SHP77 (cell line): ENCODE measurements at places on chromosomes 1 and 21.

DNA sequence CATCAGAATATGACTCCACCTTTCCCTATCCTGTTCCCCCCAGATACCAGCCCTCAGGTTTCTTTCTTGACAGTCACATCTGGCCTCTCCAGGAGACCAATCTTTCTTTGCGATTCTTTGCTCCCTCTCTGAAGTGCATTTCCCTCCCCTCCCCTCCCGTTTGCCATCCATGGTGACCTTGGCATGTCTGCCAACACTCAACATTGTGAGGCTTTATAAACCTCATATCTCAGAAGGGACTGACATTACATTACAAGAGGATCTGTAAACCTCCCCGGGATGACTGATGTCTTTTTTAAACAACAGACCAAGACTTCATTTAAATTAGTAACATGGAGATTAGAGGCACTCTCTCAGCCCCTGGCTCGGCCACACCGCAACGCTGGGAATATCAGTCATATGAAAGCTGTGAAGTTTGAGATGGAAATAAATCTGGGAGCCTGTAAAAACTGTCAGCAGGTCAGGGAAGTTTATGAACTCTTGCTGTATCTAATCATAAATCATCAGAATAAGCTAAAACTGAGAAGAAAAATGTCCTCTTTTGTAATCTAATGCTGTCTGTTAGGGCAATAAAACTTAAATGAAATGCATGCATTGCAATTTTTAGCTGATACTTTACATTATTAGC lies 401.7 kb upstream of the PROX1 start:
- DNase-seq: no peak

DNA sequence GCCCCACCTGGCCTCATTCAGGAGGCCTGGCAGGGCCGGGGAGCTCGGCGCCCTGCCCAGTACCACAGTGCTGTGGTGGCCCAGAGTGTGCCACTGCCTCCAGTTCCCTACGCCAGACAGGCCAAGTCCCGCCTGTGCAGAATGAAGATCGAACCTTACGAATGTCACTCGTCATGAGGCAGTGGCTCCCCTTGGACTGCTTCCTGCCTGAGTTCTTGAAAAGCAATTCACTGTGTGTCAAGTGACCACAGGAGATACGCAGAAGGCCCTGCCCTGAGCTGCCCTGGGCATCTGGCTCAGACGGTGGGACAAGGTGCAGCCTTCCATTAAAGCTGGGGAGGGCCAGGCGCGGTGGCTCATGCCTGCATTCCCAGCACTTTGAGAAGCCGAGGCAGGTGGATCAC lies 49.6 kb upstream of the LRP8 start:
- no peak for DNase-seq

DNA sequence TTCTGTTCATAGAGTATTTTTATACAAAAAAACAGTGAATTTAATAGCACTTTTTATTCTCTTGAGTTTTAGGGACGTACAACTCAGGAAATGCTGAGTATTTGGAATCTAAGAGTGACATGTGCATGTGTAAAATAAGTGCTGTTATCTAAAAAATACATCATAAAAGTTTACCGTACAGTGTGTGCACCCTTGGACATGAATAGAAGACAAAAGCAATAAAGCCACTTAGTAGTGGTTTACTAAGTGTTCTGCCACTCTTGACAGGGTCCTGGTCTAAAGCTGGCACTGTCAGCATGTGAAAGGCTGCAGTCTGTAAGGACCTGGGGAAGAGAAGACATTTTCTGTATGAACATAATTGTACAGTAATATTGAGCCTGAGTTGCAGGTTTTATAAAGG lies 51.0 kb downstream of the LAMC1 start:
- no peak for DNase-seq

DNA sequence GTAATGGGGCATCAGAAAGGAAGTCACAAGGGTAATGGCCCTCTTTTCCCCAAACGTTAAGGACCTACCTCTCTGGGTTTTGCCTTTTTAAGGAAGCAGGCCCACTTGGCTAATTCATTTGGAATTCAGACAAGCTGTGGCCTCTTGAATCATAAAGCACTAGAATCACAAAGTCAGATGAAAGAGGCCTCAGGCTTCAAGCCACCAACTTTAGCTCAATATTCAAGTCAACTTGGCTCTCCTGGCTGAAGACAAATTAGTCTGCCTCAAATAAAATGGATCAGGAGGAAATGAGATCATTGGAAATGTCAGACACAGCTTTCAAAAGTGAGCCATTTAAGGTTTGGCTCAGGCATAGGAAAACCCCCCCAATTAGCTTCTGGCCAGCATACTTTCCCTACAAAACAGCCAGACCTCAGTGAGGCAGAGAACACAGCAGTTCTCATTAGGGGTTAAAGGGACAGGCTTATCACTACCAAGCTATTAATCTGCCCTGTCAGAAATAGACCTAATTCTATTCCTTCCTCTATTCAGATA lies 34.3 kb downstream of the SLC35D1 start:
- DNase-seq: no peak

DNA sequence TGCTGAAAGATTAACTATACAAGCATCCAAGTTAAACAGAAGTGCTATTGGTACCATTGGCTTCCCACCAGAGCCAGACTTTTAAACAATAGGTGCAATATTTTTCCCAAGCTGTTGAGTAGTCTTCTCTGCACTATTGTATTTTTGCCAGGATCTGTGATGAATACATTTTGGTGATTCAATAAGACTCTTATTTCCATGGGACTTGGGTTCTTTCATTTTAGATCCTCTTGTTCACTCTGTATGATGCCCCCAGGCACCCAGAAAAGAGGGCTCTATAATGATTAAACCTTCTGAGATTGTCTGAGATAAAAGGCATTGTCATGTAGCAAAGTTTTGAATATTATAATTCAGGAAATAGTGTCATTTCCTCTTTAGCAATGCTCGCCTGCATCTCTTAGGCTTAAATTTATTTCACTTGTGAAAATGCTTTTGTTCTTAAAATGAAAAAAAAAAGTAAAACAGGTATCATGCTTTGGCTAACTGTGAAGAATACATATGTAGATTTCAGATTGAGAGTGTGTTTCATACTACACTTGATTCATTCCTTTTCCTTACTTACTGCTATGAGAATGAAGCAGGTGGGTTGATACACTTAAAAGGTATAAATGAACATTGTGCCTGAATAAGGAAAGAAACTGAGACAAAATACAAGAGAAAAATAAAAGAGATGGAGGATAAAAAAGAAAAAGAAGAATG lies 275.0 kb downstream of the HMCN1 start:
- DNase-seq: no peak

DNA sequence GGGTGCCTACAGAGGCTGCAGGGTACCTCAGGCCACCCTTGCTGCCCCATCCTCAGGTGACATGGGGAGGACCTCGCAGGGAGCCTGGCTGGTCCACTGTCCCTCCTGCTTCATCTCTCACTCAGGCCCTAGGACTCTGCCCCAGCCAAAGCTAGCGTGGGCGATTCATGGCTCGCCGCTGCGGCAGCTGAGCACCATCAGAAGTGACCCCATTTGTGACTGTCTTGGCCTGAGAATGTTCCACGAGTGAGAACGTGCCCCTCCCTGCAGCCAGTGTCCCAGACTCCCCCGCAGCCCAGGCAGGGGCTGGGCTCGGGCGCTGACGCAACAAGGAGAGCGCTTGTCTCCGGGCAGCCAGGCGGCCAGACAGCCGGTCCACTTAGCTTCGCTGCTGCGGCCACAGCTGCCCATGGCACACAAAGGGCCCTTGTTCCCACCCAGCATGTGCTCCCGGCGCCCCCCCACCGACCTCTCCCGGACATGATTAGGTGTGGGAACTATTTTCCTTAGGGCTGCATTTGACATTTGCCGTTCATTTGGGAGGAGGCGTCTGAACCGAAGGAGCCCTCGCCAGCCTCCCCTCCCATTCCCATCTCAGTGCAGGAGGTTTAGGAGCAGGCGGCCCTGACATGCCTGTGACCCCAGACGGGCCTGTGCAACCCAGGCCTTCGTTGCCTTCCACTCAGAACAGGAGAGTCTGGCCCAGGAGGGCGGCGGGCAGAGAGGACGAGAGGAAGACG lies 19.3 kb upstream of the POFUT2 start:
- no peak for DNase-seq

DNA sequence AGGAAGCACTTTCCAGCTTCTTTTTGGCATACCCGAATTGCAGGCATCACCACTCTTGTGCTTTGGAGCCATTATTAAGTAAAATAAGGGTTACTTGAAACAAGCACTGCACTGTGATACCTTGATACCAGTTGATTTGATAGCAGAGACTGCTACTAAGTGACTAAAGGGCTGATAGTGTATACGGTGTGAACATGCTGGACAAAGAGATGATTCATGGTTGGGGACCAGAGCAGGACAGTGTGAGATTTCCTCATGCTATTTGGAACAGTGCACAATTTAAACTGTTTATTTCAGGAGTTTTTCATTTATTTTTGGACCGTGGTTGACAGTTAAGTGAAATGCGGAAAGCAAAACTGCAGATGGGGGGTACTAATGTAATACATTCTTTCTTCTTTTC lies 9.9 kb downstream of the RPS27 start:
- DNase-seq: no peak

GRCh38 chr1:245475961-245476516 lies 321.3 kb downstream of the KIF26B start:
- no peak for DNase-seq

GRCh38 chr1:39829791-39830533 lies 41.3 kb upstream of the BMP8B start:
- no peak for DNase-seq

GRCh38 chr1:8767006-8767405 lies 50.4 kb downstream of the RERE start:
- DNase-seq: no peak

DNA sequence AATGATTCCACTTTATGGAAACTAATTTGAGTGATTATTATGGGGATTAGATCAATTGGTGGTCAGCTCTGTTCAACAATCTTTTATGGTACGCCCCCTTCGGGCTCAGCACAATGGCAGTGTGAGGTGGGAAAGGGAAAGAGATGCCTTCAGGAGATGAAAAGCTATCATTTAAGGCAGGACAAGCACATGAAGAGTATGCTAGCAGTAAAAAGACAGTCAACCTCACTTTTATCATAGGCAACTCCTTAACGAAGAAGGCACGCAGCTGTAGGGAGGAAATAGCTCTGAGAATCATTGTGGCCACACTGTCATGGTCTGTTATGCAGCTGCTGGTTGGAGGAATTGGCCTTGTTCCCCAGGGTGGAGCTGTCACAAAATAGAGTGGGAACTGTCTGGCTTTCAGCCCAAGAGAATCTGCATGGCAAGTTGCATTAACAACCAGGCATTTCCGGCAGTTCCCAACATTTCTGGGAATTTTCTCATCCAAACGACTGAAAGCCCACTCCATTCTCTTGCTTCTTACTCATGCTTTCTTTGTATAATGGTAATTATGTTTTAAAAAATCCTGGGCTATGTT lies 54.4 kb upstream of the BCL10 start:
- no peak for DNase-seq

- no peak for DNase-seq
These were observed 4.9 kb downstream of the MDM4 start for GRCh38 chr1:204520834-204521709.

- DNase-seq: peak; percentile 69
These were observed 21.6 kb upstream of the STUM start for GRCh38 chr1:226526801-226527595.

GRCh38 chr21:35520856-35521255 lies 471.8 kb upstream of the RUNX1 start:
- no peak for DNase-seq

DNA sequence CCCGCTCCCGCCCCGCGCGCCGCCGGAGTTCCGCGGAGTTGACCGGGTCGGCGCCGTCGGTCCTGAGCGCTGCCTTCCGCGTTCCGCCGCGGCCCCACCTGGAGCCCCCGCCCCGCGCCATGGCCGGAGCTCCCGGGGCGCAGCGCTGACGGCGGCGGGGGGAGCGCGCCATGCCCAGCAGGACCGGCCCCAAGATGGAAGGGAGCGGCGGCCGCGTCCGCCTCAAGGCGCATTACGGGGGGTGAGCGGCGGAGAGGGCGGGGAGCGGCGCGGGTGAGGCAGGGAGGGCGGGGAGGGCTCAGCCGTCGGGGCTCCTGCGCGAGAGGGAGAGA lies 216 bp downstream of the PRKCZ start:
- no peak for DNase-seq

DNA sequence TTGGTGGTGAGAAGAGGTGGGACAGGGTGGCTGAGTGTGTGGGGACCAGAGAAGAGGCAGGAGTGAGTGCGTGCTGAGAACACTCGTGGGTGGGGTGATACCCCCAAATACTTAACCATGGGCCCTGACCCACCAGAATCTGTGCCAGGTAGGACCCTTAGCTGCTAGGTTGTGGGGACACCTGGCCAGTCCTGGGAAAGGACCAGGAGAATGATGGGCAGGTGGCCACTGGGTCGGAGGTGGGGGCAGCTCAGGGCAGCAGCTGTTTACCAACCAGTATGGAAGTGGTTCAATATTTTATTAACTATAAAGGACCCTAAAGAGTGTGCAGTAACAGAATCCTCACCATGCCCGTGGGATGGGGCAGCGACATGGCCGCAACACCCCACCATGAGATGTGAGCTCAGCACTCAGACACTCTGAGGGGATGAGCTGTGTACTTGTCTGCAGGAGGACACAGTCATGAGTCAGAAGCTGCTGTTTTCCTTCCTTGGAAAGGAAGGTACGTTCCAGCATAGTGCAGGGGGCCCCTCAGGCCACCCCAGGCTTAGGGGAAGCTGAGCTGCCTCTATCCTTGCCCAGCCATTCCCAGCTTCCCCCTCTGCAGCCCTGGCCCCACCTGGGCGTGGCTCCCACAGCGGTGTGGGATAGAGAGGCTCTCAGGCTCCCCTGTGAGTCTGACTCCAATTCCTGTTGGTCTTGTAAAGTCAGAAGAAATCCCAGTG lies 25.4 kb downstream of the TEX35 start:
- DNase-seq: no peak

DNA sequence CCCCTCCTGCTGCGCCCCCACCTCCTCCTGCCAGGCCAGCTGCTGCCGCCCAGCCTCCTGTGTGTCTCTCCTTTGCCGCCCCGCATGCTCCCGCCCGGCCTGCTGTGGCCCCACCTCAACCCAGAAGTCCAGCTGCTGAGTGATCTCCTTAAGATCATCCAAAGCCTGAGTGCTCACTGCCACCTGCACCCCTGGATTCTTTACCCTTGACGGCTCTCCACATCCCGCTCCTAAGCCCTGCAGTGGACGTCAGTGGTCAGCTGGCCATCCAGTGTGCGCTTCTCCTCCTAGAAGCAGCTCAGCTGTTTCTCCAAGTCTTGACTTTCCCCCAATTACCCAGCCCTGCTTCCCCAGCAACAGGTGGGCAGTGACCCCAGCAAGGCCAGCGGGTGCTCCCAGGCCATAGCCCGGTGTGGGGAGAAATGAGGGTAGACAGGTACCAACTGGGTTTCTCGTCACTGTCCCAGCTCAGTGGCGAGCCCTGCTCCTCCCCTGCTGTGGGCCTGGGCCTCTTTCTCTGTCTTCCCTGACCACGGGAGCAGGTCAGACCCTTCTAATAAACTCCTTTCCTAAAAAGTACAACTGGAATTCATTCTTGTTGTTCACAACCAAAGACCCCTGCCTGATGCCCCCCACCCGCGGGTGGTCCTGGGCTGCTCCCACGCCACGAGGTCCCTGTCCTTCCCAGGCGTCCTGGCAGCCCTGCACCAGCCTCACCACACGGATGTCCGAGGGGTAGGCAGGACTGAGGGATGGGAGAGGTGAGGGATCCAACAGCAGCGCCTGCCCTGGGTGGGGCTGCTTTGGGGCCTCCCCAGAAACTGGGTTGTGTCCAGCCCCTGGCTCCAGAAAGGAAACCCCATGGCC lies 1.4 kb downstream of the KRTAP10-7 start:
- no peak for DNase-seq

- DNase-seq: peak; percentile 56
These were observed 21.4 kb upstream of the FMO1 start for GRCh38 chr1:171226747-171227370.

GRCh38 chr1:58805716-58806571 lies 22.1 kb upstream of the JUN start:
- no peak for DNase-seq

- DNase-seq: no peak
These were observed 831 bp upstream of the FOXD2 start for GRCh38 chr1:47436979-47437446.
